ENCODE measurements at places on chromosomes 16 and 17.

- no peak for DNase-seq
These were observed 44.4 kb downstream of the HAPSTR1 start for GRCh38 chr16:9135797-9136196.

GRCh38 chr16:61901689-61902088 is 134.5 kb downstream of the CDH8 start:
- no peak for DNase-seq

- no peak for DNase-seq
These were observed 249.4 kb downstream of the FTO start for GRCh38 chr16:53953336-53953735.

DNA sequence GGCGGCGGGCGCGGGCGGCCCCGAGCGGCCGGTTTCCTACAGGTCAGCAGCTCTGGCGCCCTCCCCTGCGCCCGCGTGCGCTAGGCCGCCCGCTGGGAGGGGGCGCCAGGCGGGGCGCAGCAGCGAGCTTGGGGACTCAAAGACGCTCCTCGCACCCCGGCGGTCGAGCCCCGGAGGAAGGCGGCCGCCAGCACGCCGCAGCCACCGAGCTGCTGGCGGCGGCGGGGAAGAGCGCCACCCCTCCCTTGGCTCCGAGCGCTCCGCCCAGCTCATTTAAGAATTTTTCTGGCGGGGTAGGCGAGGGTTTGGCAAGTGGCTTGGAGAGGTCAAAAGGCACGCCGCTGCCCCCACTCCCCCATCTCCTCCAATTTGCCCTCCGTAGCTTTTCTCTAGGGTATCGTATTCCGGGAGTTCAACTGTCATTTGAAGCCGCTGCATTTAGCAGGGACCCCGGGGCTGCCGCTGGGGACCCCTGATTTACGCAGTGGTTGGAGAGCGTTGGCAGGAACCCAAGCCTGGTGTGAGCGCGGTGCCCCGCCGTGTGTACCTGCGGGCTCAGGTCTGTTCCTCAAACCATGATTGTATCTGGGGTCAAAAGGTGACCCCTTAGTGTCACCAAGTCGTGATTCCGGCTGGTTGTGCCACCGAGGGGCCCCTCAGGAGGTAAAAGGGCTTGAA is 59.5 kb upstream of the GSE1 start:
- DNase-seq = no peak

- DNase-seq = no peak
These were observed at the start of gene SLC6A4 for GRCh38 chr17:30235386-30236296. Gene SLC6A4 (minus strand): TSS chr17:30235697. CDS start chr17:30221958, 13,739 bp downstream.
